ENCODE measurements at places on chromosomes 6 and 20.

GRCh38 chr6:84498905-84499304 is 265.5 kb downstream of the TBX18 start:
- no peak for DNase-seq

GRCh38 chr6:149483334-149483725 is 1.5 kb downstream of the ZC3H12D start:
- no peak for DNase-seq

DNA sequence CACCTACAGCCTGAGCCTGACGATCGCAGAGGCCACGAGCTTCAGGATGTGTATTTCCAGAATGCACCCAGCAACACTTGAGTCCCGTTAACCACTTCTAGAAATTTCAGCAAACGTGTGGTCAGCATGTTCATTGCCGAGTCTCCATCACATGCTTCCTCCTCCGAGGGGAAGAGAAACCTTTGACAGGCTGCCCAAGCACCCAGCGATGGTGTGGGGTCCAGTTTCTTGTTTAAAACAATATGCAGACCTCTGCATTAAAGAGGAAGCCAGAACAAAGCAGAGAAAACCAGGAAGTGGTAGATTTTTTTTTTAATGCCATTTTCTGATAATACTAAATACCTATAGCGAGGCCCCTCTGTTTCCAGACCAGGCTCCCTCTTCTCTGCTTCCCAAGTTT is 71.9 kb downstream of the GNAS-AS1 start:
- no peak for DNase-seq

GRCh38 chr20:44023515-44024371 is 109.1 kb downstream of the TOX2 start:
- DNase-seq = no peak
